ENCODE measurements at places on chromosomes 2 and 18.

DNA sequence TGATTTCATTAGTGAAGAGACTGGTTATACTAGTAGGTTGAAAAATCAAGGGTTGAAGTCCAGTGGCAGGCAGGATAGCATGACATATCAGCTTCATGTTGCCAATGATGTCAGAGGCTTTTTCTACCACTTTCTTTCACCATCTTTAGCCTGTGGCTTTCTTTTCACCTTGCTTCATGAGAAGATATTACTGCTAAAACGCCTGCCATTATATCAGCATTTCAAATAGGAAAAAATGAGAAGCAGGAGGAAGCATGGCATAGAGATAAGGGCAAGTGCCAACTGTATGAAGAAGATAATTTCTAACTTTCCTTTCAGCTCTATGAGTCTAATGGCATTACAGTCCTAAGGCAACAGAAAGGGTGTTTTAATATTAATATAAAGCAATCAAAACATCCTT is 270.2 kb upstream of the SYT4 start:
- no peak for DNase-seq

DNA sequence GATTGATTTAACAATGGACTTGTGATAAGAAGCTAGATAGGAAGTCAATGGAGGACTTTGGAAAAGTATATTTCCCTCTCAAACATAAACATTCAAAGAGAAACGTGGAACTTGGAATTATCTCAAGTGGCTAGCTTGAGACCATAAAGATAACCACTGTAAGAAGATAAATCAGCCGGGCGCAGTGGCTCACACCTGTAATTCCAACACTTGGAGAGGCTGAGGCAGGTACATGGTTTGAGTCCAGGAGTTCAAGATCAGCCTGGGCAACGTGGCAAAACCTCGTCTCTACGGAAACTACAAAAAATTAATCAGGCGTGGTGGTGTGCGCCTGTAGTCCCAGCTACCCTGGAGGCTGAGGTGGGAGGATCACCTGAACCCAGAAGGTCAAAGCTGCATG is 405.9 kb upstream of the ACVR2A start:
- no peak for DNase-seq

DNA sequence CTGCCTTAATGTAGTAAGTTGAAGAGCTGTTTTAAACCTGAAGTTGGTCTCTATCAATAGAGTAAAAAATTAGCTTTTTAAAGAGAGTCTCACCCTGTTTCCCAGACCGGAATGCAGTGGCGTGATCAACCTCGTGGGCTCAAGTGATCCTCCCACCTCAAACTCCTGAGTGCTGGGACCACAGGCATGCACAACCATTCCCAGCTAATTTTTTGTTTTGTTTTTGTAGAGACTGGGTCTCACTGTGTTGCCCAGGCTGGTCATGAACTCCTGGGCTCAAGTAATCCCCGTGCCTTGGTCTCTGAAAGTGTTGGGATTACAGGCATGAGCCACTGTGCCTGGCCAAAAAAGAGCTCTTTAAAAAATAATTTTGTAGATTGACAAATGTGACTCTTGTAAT is 40.3 kb downstream of the CRIM1 start:
- DNase-seq, result no peak

GRCh38 chr2:137800386-137800785 is 163.9 kb upstream of the HNMT start:
- no peak for DNase-seq

DNA sequence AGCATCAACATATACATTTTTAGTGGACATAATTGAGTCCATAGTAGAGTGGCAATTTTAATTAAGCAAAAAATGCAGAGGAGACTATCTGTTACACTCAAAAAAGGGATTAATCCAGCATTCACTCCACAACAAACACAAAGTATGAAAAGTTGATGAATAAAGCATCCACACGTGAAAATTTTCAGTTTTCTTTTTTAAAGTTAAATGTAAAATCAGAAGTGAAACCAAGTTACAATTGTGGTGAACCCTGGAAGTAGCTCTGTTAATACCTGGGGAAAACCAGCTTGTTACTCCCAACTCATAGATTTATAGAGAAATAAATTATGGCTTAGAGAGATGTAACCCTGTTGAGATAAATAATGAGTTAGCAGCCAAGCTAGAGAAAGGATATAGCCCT is 807.8 kb downstream of the TRIB2 start:
- no peak for DNase-seq

DNA sequence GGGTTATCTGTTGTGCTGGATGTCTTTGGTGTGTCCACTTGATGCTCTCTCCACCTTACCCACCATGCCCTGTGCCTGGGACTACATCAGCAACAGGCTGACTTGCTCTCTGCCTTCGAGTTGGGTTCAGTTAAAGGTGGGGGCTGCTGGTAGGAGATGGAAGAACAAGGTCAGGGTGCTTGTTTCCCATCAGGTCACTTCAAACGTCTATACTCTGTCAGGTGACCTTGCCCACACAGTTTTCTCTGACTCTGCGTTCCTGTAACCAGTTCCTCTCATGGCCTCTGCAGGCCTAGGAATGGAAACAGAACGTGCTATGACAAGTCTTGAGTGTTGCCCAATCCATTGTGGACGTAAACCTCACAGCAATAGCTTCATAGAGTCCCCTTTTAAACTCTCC is 38.4 kb upstream of the PAPOLG start:
- no peak for DNase-seq

DNA sequence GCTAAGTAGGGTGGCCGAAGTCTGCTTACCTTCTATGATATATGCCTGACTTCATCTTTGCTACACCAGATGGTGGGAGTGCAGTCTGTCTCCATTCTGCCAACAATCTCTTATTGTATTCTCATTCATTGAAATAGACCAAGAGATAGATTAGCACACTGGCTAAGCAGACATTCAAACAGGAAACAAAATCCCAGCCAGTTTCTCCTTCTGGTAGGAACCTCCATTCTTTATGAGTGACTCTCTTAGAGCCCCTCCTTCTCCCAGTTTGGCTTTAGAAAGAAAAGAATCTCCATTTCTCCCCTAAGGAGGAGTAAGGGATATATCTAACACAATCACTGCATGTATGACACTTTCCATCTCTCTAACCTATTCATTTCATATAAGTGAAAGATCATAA is 118.9 kb upstream of the COL5A2 start:
- no peak for DNase-seq

DNA sequence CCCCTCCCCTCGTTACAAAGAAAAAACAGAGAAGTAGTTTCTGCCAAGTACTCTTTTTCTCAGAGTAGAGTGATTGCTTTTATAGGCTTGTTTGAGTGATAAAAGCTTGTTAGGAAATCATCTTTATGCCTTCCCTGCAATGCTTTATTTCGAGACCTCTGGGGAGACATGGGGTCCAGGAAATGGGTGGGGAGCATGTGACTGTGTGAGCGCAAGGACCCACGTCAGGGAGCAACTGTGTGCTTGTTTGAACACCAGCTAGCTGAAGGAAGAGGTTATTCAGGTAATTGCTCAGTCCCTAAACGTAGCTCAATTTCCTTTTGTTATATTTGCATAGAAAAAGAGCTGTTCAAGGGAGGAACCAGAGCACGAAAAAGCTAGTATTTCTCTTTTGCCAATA is 187.3 kb downstream of the FAM210A start:
- DNase-seq, result no peak

GRCh38 chr2:27638709-27639108 is 9.9 kb downstream of the GPN1 start:
- DNase-seq, result no peak

DNA sequence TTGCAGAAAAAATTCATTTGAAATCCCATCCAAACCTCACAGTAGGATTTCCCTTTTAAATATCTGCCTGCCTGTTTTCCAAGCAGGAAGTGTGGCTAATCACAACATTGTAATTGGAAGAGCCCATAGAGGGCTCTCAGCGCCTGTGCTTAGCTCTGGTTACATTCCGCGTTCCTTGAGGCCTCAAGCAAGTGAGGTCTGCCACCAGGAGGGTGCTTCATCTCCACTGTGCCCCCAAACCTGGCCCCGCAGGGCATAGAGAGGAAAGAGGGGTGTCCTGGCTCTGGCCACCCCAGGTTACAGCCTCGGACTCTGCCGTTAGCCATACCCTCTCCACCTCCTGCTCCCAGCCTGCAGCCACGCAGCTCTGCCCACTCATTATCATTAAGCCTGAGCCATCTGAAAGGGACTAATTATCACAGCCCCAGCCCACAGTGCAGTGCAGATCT is 214.8 kb downstream of the SP3 start:
- DNase-seq, result no peak

- DNase-seq, result peak; percentile 9
Measured at GRCh38 chr2:203804070-203804469, 63.5 kb upstream of the CTLA4 start.

GRCh38 chr2:22037274-22037673 is 913.5 kb downstream of the TDRD15 start:
- no peak for DNase-seq

DNA sequence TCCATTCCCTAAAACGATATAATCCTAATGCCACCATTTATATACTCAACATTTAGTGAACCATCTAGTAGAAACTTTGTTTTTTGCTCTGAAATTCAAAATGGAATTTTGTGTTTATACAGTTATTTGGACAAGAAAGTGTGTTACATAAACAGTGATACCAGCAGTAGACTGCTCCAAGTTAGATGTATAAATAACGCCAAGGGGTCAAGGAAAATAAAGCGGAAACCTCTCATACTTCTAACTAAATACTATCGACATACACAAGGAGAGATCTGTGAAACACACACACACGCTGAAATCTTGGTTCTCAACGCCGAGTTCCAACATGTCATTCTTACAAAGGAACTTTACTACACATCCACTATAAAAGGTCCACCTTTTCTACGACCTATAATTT is 1.2 kb downstream of the TXNL1 start:
- peak; percentile 9 for DNase-seq

- no peak for DNase-seq
Measured at GRCh38 chr2:127651971-127652550, 6.1 kb downstream of the GPR17 start.

- no peak for DNase-seq
Measured at GRCh38 chr2:74655579-74655978, 1.5 kb downstream of the SEMA4F start.

GRCh38 chr2:76700894-76701293 is 821.3 kb downstream of the LRRTM4 start:
- no peak for DNase-seq

DNA sequence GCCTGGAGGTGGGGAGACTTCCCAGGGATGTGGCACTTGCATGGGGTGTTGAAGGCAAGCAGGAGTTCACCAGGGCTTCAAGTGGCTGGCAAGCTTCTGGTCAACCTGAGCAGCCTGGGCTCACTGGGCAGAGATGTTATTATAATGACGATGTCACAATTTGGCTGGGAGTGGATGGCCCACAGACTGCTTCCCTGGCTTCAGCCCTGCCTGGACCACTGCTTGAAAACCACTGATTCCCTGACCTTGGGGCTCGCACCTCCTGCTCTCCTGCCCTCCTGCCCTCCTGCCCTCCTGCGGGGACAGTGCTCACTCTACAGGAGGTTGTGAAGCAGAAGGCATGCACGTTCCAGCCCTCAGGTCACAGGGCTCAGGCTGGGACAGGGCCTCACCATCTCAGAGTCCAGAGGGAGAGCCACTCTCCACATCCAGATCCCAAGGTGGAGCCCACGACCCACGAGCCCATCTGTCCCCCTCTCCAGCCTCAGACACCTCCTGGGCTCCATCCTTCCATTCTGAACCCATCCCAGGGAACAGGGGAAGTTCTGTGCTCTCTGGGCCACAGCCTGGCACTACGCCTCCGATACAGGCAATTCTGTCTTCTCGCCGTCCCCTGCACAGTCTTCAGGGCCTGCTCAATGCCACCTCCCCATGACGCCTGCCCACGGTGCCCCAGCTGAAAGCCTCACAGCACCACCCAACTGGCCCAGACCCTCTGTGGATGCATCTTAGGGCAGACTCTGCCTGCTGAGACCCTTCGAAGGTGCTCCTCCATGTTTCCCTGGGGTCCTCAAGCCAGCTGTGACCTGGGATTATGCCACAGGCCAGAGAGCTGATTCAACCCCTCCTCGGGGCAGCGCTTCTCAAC is 241.6 kb upstream of the RAB6C start:
- no peak for DNase-seq

- peak; percentile 73 for DNase-seq
Measured at GRCh38 chr18:24271381-24272228, 126.0 kb downstream of the OSBPL1A start.

DNA sequence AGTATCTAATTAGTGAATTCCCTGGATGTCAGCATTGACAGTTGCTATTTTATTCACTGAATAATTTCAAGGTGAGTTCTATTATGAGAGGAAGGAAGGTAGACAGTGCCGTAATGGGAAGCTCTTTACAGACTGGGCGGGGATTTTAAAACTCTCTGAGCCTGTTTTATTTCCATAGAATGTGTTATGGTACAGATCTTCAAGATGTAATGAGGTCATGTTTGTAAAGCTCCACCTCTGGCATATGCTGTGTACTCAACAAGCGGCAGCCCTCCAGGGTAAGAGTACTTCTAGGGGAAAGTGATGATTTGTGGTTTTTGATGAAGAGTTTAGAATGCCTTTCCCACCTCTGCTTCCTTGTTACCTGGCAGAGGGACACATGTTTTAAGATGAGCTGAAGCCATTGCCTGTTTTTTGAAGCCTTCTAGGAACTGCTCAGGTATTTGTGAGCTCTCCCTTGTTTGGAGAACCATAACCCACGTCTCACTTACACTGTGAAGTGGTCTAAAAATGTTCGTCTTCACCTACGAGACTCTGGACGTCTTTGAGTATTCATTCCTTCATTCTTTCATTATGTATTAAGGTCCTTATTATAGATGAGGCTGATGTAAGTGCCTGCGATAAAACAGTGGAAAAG is 251.2 kb downstream of the PTGR3 start:
- DNase-seq, result no peak

DNA sequence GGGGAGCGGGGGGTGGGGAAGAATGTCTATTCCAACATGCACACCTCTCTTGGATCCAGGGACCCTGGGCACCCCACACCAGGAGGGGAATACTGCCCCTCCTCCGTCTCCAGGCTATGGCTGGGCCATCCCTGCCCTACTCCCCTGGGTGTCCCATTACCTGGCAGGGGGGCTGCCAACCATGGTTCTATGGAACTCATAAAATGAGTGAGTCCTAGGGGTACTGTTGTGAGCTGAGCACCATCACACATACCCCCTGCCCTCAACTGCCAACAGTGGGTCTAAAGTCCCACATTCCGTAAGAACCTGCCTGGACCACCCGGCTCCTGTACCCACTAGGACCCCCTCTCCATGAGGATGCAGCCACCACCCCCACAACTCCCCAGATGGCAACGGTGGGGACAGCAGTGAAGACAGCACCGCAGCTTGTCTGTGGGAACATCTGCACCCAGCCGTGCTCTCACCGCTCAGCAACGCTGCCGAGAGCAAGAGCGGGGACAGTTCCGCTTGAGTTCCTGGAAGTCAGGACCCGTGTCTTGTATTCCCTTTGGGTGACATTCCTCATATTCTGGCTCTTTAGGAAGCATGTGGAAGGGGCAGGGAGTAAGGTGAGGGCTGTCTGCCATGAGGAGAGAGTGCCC is 41.5 kb downstream of the BIN1 start:
- no peak for DNase-seq

- DNase-seq, result no peak
Measured at GRCh38 chr2:45191146-45191863, 182.1 kb upstream of the SIX2 start.

DNA sequence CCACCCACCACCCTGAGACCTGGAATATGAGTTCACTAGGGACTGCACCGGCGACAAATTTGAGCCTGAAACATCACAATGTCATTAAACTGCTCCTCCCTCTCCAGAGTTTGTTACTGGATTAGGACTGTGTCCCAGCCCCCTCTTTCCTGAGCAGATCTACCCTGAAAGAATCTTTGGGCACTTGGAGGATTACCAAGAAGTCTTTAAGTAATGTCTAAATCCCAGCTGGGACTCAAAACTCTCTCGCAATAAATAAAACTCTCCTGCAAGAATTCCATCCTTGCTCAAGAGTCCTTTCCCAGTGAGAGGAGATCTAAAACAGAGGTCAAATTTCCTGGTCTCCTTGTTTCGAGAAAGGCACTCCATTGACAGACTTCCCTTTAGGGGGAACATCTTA is 20.9 kb downstream of the GKN2 start:
- DNase-seq, result no peak
